NCI-H1694 (cell line): ENCODE measurements at places on chromosomes 1 and 21.

- DNase-seq: no peak
Measured at GRCh38 chr21:22710721-22711120, 1712.5 kb downstream of the NCAM2 start.

DNA sequence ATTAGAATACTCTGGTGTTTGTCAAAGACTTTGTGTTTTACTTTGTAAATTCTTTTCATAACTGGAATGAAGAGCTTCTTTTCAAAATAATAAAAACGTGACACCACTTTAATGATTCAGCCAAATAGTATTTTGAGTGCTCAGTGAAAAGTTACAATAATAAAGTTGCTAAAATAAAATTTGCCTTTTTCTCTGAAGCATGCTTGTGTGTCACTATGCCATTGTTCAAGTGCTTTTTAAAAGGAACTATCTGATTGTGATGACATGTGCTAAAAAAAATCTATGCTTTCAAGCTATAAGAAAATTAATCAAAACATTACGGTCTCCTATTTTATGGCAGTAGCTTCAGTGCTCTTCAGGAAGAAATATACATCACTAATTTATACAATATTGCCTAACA is 1290.5 kb upstream of the B3GALT2 start:
- DNase-seq: no peak

DNA sequence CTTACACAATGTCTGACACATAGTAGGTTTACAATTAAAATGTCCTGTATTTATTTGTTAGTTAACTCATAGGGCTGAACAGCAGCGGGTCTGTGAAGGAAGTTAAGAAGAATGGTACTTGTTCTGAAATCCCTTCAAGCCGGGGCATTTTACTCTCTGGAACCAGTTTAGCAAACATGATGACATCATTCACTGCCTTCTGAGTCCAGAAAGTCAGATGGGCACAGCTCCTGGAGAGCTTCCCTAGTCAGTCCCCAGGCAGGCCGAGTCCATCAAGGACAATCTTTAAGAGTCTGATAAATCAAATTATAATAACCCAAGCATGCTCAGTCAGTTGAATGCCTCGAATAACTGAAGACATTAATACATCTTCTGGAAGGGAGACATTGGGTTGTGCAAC is 125.4 kb upstream of the DAB1 start:
- no peak for DNase-seq

DNA sequence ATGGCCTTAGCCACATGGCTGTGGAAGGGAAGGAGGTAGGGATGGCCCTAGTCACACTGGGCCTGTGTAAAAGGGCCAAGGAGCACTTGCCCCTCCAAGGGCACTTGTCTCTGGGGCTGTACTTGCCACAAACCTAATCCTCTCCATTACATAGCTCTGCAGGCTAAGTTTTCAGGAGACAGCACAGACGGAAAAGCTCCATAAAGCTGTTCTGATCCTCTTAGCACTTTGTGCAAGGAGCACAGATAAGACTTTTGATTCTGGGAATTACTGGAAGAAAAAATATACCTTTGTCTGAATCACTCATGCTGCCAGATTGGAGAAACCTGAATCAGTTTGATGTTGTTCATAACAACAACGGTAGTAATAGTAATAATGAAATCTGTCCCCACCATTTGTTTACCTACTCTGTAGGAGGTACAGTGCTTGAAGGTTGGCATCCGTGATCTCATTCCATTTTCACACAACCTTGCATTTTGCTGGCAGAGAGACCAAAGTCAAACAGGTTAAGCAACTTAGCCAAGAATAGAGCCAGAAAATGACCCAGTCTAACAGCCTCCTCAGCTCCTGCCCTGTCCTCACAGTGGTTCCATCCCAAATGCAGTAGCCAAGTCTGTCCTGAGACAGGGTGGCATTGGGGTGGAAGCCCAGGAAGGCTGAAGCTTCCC is 207.1 kb downstream of the ROR1 start:
- no peak for DNase-seq

DNA sequence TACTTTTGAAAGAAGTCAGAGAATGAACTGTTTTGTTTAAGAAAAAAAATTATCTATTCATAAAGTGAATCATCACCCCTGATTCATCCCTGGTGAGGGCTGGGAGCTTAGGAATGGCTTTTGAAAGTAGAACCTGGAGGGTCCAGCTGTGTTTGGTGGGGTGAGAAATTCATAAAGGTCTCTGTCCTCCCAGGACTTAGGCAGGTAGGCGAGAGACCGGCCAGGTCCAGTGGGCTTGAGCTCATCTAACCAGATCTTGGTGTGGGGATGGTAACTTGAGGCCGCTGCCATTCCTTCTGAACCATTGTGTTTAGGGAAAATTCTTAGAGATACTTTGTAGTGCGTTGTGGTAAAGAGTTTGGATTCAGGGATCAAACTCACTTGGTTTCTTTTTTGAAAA is 156.8 kb upstream of the TNR start:
- DNase-seq: no peak

- DNase-seq: peak; percentile 41
Measured at GRCh38 chr1:157156058-157156541, 17.9 kb upstream of the ETV3 start.

- no peak for DNase-seq
Measured at GRCh38 chr1:208004851-208005250, 93.9 kb upstream of the CD34 start.

DNA sequence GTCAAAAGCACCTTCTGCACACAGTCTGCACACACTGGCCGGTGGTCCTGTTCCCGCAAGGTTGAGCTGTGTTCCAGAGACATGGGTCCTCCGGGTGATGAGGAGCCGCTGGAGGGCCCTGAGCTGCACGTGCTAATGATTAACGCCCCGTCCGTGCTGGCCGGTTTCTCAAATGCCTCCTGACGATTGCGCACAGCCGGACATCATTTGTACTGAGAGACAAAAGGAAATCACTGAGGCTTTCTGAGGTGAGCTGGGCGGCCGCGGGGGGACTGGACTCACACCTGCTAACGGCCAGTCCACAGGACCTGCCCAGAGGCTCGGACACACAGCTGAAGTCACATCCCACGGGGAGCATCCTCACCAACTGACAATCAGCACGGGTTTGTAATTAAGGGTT is 29.2 kb downstream of the POFUT2 start:
- no peak for DNase-seq

- DNase-seq: no peak
Measured at GRCh38 chr1:154290921-154291320, 18.5 kb downstream of the HAX1 start.

DNA sequence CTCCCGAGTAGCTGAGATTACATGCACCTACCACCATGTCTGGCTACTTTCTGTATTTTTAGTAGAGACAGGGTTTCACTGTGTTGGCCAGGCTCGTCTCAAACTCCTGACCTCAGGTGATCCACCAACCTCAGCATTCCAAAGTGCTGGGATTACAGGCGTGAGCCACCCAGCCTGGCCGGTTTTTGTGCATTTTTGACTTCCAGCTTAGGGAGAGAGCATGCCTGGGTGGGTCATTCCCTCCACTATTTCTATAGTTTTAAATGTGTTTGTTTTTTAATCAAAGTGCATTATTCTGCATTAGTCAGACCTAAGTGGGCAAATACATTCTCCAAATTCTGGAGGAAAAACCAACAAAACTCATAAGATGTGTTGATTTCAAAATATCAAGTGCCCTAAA is 207.4 kb upstream of the NRIP1 start:
- DNase-seq: no peak

DNA sequence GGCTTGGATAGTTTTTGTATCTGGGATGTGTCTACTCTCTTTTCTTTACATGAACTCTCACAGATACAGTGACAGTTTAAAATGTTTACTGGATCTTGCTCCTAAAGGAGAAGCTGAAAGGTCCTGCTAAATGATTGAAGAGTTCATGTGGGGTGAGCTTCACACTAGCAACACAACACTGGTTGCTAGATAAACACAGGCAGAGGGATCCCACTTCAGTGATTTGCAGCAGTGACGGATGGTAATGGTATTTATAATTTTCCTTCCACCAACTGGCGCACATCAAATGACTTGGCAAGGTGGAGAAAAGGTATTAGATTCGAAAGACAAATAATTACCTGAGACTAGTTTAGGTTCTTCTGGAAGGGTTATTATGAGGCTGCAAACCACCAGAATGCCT is 270.2 kb downstream of the TBX15 start:
- DNase-seq: no peak

GRCh38 chr1:101112051-101112780 is 86.6 kb upstream of the DPH5 start:
- no peak for DNase-seq

DNA sequence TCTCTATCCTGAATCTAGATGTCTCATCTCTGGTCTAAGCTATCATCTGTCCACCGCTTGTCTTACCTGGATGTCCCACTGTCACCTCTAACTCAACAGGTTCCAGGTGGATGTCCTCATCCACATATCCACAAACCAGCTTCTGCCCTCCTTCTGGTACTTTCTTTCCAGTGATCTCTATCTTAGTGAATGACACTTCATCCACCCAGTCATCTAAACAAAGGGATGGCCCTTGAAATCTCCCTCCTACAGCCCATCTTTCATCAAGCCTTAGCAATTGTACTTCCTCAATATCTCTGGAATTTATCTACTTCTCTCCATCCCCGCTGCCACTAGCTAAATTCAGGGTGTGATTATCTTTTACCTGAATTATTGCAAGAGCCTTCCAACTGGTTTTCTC is 33.9 kb upstream of the SERBP1 start:
- DNase-seq: no peak

DNA sequence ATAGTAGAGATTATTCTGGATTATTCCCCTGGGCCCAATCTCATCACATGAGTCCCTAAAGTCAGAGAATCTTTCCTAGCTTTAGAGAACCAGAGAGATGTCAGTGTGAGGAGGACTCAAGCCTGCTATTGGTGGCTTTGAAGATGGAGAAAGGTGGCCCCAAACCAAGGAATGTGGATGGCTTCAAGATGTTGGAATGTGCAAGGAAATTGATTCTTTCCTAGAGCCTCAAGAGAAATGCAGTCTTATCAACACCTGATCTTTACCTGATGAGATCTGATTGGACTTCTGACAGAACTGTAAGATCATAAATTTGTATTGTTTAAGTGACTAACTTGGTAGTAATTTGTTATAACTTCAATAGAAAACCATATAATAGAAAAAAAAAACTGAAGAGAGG is 51.0 kb downstream of the NME7 start:
- no peak for DNase-seq

- DNase-seq: peak; percentile 80
Measured at GRCh38 chr1:1959840-1960479, 40.9 kb upstream of the TMEM52 start.

- no peak for DNase-seq
Measured at GRCh38 chr1:208080396-208081286, 163.5 kb downstream of the PLXNA2 start.
